ENCODE measurements at places on chromosomes 5 and 9.

DNA sequence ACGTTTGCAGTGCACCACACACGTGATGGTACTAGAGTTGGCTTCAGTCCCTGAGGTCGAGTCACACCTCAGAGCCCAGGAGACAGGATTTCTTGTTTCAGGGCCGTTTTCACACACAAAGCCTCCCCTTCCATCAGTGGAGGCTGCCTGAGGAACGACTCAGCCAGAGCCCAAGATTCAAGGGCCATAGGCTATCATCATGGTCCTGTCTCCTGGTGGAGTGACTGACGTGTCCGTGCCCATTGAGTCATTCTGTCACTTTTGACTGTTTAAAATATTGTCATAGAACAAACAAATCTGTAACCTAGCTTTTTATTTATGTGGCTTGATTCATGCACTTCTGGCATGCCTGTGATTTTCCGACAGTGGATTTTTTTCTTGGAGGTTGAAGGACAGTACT lies 28.3 kb downstream of the CAMK2A start:
- no peak for DNase-seq

DNA sequence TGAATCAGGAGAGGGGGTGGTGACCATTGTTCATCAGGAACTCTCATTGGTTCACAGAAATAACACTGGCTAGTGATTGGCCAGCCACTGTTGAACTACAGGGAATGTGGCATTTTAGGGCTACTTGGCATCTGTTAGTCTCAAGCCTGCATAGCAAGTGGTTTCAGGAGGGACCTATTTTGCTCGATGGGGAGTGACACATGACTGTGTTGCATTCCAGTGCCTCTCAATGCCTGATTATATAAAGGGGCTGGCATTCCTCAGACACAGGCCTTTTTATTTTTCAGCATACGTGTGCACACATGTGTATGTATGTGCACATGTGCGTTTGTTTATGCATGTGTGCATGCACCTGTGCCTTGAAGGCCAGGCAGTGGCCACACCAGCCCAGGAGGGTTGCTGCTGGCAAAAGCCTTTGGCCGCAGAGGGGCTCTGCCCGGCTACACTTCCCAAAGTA lies 23.2 kb downstream of the FGD3 start:
- no peak for DNase-seq

DNA sequence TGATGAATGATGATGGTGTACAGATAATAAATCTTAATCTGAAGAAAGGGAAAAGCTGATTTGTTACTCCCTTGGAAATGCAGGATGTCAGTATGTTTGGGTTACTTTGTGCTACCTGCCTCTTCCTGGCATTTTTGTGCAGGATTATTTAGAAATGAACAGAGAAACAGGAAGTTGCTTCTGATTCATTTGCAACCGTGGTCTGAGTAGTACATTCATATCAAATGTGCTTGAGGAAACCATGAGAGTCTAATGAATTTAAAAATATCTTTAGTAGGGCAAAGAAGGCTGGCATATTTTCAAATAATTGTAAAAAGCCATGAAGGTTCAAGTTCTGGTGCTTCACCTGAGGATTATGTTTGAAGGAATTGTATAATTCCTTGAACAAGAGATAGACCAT lies 391.6 kb downstream of the TMEM161B start:
- DNase-seq: no peak

DNA sequence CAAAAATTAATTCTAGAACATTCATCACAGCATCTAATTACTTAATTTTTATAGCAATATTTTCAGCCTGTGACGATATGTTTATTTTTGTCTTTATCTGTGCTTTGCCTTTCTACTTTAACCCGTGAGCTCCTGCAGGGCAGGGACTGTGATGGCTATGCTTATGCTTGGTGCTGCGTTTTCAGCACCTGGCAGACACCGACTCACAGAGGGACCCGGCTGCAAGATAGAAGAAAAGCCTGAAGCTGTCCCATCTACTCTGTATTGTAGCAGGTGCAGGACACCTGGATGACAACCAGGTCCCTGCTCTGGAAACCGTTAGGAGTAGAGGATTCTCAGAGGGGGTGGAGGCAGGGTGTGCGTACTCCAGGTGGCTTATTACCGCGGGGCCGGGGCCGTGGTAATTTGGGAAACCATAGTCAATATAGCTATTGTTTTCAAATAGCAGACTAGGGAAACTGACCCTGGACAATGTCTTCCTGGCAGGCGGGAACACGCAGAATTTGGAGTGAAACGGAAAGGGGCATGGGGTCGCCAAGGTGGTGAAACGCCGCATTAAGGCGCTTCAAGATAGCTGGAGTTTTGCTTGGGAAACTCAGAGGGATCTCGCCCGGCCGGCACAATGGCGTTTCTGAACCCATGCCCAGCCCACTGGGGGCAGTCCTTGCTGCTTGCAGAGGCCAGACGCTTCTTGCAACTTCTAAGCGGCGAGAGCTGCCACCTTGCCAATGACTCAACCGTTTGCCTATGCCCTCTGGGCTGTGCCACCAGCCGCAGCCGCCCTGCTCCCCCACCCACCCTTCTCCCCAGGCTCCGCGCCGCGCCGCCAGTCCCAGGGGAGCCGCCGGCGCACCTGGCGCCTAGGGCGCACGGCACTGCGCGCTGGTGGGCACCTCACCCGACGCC lies 140.1 kb upstream of the PALM2AKAP2 start:
- no peak for DNase-seq

DNA sequence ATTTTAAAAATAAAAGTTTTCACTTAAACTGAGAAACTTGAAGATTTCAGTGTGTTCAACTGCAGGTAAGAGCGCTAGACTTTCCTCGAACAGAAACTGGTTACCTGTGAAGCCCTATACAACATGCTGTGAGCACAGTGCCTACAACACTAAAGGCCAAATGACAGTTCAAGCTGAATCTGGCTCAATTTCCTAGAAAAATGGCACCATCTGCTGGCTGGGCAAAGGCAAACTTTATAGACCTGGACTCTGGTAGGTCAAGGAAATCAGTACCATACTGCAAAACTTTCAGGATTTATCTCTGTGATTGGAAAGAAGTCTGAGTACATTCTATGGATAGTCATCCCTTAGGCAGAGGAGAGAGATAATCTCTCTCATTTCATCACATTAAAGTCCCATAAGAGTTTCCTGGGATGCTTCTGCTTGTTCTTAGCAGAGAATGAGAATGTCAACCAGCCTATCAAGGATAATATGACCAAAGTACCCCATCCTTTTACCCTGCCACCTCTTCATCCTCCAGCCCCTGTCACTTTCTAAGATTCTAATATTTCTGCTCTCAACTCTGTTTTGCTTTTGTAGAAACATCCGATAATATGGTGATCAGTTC lies 31.8 kb upstream of the FOXB2 start:
- DNase-seq: no peak

- no peak for DNase-seq
Observed at GRCh38 chr5:67805666-67806348, 409.7 kb upstream of the PIK3R1 start.

DNA sequence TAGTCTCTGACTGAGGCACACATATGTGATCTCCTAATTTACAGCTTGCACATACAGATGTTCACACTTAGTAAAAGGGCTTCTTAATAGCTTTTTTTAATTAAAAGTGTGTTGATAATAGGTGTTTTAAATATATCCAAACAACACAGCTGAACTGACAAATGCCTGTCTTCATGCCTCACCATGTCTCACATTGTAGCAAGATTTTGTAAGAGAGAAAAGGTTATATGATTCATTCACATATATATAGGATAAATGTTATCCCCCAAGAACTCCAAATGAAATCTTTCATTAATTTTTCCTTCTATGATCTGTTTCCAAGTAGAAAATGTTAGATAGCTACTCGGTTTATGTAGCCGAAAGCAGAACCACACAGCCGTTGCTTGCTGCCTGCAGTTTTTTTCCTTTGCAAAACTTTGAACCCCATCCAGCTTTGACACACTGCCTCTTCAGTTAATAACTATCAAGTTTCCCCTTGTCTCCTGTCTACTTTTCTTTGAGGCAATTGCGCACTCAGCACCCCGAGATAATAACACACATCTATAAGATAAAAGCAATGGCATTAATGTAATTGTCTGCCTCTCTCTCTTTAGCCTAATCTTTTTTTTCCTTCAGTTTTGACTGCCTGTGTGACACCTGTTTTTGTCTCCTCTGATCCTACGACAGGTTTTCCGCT lies 299.2 kb downstream of the BNC2 start:
- DNase-seq: no peak

DNA sequence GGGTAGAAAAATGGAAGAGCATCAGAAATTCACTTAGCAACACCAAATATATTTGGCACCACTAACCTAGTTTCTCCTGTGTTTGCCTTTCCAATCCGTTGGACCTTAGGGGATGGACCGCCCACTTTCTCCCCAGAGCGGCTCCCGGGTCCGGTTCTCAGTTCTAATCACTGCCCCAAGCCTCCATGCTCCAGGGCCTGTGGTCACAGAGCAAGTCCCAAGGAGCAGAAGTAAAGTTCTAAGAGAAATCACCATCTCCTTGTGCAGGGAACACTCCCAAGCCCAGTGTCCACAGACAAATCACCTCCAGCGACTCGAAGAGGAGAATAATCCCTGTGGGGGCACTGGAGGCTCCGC lies 728 bp upstream of the SLC1A1 start:
- no peak for DNase-seq

DNA sequence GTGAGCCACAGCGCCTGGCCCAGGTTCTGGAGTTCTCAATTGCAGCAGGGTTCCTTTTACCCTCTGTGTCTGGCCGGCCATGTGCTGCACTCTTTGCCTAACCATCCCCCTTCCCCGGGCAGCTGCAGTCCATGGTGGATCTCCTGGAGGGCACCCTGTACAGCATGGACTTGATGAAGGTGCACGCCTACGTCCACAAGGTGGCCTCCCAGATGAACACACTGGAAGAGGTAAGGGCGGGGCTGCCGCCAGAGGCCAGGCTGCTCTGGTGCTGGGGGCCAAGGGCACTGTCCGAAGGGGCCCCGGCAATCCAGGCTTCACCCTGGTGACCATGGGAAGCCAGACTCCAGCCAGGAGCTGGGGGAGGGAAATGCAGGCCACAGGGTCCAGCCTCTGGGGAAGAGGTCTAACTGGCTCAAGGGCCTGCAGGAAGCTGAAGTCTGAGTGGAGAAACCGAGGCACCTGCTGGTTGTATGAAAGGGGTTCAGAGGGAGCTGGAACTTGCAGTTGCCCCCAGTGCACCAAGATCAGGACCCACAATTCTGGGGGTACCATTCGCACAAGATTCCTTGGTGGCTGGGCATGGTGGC lies 18.1 kb downstream of the OLFML2A start:
- no peak for DNase-seq
